ENCODE measurements at places on chromosomes 5 and 9.

GRCh38 chr5:96219580-96220281, 213.3 kb downstream of the PCSK1 start:
- peak; percentile 5 for DNase-seq

- no peak for DNase-seq
These were observed 982.5 kb downstream of the MAT2B start for GRCh38 chr5:164487939-164488338.

- DNase-seq = no peak
These were observed 199.7 kb downstream of the ARHGEF28 start for GRCh38 chr5:73825736-73826135.

DNA sequence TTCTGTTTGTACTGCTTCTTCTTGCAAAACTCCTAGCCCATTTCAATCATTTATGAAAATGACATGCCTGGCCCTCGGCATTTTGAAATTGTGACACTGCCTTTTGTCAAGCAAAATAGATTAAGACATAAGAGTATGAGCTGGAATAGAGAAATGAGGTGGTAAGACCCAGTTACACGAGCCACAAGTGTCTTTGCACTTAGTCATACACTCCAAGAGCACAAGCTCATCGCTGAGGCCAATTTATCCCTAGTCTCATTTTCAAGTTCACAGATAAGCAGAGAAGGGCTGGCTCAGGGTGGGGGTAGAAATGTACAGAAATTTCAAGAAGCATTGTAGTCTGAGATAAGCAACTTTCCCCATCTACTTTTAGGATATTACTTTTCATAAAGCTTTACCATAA, 40.6 kb upstream of the MAP1B start:
- no peak for DNase-seq

- no peak for DNase-seq
These were observed 21.5 kb downstream of the SHB start for GRCh38 chr9:38047301-38048251.

DNA sequence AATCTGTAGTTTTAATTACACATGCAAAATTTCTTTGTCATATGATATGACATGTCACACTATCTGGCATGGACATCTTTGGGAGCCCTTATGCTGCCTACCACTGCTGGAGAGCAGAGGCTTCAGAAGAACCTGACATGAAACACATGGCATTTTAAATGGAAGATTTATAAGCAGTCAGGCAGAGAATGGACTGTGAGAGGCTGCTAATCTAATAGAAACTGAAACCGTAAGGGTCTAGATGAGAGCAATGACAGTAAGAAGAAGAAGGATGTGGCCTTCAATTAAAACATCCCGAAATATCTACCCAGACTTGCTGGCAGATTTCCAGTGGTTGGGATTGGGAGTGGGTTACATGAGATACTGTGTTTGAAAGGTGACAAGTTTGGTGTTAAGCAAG, 149.8 kb downstream of the MACIR start:
- no peak for DNase-seq
